ENCODE measurements at places on chromosomes 16 and 17.

GRCh38 chr17:41002814-41003213 lies 3.1 kb upstream of the KRTAP3-2 start:
- DNase-seq, result no peak

GRCh38 chr17:18009609-18010420 lies 29.2 kb downstream of the ATPAF2 start:
- no peak for DNase-seq

- no peak for DNase-seq
These were observed 40.6 kb downstream of the IKZF3 start for GRCh38 chr17:39823407-39824054.

- no peak for DNase-seq
These were observed 52.5 kb downstream of the MRC2 start for GRCh38 chr17:62679866-62680377.

- DNase-seq, result no peak
These were observed 17.9 kb upstream of the SMPD3 start for GRCh38 chr16:68466174-68466573.

GRCh38 chr16:11094857-11095565 lies 150.6 kb downstream of the CLEC16A start:
- no peak for DNase-seq

DNA sequence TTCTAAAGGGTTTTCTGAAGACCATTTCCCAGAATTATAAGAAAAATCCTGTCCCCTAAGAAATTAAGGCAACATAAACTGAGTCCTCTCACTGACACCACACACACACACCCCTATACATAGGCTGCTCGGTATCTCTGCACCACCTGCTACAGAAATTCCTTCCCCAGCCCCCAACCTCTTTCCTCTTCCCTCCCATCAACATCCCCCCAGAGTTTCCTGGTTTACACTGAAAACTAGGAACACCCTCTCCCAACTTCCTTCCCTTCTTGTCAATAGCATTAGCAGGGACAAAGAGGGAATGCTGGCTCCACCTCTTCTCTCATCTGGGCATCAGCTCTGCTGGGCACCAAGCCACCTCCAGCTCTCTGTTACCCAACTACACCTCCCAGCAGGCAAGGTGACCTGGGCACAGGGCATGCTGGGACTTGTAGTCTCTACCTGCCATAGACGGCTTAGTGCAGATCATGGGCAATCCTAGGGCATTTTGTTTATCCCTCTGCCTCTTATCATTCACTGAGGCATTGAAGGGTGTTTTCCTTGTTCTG lies 15.7 kb downstream of the CAVIN1 start:
- DNase-seq, result no peak

DNA sequence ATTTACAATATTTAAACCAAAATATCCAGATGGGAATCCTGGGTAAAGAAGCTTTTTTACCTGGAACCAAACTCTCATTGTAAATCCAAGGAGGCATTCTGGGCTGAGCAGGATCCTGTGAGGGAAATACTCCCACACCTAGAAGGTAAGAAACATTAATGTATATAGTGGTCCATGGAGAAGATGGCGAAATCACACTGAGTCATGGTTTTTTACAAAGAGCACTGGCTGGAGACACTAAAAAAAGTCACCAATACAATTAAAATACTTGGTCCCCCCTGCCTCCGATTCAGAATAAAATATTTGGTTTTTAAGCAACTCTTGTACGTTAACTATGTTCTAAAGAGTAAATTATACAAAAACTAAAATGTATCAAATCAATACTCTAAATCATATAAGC lies 32.9 kb downstream of the SYNRG start:
- no peak for DNase-seq

GRCh38 chr17:19470530-19471261 lies 59.7 kb downstream of the RNF112 start:
- DNase-seq, result no peak

- DNase-seq, result no peak
These were observed 50.7 kb downstream of the SMURF2 start for GRCh38 chr17:64611369-64611768.

- no peak for DNase-seq
These were observed 186.3 kb downstream of the CPPED1 start for GRCh38 chr16:12617401-12617819.

DNA sequence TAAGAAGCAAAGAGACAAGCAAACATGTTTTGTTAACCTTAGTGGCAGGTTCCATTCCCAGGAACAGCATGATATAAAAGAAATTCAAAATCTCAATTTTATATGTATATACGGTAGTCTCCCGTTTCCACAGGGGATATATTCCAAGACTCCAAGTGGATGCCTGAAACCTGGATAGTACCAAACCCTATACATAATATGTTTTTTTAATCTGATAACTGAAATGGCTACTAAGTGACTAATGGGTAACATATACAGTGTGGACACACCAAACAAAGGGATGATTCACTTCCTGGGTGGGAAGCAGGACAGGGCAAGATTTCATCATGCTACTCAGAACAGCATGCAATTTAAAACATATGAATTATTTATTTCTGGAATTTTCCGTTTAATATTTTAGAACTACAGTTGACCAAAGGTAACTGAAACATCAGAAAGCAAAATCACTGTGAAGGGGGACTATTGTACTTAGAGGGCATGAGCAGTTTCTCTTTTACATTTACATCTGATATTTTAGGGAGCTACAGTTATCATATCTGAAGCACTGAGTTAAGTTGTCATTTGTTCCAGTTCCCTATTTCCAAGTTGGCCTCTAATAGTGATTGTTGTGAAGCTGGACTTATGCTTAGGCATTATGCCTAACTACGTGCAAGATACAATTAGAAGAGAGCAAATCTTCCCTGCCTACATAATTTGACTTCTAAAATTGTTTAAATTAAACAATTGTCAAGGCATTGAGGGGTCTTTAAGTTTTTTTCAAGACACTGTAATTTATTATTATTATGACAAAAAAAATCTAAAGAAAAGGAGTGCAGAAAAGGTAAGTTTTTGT lies 34.1 kb upstream of the ABCA6 start:
- no peak for DNase-seq

DNA sequence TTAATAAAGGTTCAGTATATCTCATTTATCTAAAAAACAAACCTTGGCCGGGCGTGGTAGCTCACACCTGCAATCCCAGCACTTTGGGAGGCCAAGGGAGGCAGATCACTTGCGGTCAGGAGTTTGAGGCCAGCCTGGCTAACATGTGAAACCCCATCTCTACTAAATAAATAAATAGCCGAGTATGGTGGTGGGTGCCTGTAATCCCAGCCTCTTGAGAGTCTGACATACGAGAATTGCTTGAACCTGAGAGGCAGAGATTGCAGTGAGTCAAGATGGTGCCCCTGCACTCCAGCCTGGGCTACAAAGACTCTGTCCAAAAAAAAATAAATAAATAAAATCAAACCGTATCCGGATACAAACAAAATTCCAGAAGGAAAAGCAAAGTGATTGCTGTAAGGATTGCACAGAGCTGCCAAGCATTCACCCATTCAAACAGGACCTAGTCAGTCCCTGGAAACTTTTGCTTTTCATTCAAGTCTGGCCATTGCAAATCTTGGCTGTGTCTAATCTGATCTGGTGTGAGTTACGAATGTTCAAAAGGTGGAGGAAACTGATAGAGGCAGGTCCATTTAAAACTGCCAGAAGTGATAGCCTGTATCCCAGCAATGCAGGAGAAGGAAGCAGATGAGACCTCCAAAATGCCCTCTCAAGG lies 102.5 kb upstream of the CLEC3A start:
- DNase-seq, result no peak
